Right ventricle myocardium inferior (tissue), 1 donor: ENCODE measurements at places on chromosomes 16 and 17. TPM values are rescaled to one million over a fixed set of nuclear protein-coding genes. Genes with fewer than 3 reads are reported as not detected.

GRCh38 chr17:74260525-74260850 is 13.5 kb upstream of the DNAI2 start:
- DNase-seq = no peak

DNA sequence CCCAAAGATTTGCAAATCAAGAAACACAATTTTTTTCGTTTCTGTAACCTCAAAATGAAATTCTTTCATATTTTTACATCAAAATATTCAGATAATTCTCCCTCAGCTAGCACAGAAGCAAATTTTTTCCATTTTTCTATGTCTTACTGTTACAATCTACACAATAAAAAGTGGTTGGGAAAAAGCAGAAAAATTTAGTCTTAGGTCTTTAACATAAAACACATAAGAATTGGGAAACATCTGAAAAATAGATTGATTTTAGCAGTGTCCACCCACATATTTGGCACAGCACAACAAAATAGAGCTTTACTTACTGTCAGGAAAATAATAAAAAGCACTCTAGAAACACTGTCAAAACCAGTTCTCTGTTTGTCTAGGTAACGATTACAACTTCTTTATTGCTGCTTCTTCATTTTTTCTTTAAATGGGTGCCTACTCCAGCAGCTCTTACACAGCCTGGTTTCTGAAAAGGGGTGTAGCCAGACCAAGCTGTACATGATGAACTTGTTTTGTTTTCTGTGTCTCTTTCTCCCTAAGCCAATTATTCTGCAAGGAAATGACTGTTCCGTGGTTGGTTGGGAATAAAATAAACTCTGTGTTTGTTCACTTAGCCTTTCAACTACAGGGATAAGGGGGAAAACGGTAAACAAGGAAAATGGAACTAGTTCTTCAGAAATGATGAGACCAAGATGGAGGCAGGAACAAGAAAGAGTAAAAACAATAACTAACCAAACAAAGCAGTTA is at the start of gene ABCA6:
TSS of gene ABCA6 (minus strand) at position 465 of the 744 bp plus-strand sequence. CDS start 1,192 bp downstream, outside the sequence.
- DNase-seq = no peak

DNA sequence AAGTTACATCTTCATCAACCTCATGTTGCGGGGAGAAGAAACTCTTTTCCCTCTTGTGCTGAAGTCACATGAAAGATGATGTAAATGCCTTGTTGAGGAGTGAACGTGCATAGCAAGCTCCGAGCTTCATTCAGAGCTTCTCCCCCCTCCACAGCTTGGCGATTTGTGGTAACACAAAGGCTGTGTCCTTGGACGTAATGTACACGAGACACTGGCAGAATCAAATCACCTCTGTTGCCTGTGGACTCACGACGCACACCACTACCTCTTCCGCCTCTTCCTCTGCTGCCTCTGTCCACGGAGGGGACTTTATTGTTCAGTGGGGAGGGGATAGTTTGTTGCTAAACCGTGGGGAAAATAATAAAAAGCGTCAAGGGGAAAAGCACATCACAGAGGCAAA is 54.9 kb upstream of the CHMP6 start:
- DNase-seq = no peak

GRCh38 chr16:78926723-78927210 is 673.8 kb downstream of the MAF start:
- DNase-seq = no peak

Gene HCRT
- total RNA-seq = not detected
